RPMI7951 (cell line): ENCODE measurements at places on chromosomes 2 and 18.

GRCh38 chr2:240459401-240460252 lies 24.2 kb downstream of the GPC1 start:
- DNase-seq = no peak

GRCh38 chr2:168602846-168603401 lies 146.9 kb downstream of the CERS6 start:
- DNase-seq = no peak

GRCh38 chr2:48129293-48129950 lies 223.1 kb upstream of the FBXO11 start:
- DNase-seq = peak; percentile 18

GRCh38 chr2:115584507-115584906 lies 1142.1 kb downstream of the DPP10 start:
- DNase-seq = no peak

DNA sequence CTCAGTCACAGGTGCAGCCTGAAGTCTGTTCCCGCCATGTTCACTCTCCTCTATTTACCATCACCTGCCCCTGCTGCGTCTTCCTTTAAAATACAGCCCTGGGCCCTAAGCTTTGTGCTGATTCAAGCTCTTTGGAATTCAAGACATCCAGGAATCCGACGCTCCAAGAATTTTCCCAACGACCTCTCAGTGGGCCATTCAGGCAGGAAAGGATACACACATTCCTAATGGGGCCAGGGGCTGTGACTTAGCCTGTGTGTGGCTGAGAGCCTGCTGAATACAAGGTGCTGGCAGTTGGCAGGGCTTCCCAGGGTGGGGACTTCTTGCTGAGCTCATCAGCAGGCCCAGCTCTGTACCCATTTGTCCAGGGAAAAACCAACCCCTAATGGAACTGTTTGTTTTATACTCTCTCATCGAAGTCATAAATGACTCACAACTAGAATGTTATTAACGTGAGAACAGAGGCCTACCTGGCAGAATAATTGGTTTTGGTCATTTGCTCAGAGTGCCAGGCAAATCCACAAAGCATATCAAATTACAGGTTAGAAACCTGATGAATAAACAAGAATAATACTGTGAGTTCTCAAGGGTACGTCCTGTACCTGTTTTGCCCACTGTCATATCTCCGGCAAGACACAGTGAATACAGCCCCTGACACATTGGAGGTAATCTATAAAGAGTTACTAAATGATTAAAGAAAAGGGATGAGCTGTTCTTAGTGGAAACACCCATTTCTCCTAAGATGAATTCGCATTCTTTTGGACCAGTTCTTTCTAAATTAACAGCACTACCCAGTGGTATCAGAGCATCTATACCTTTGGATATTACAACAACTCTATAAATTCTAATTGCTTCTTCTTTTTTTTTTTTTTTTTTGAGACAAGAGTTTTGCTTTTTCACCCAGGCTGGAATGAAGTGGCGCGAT lies 12.6 kb upstream of the KCMF1 start:
- DNase-seq = peak; percentile 84

GRCh38 chr2:202815548-202816360 lies 55.8 kb downstream of the ICA1L start:
- DNase-seq = peak; percentile 13

GRCh38 chr18:79640064-79640672 lies 39.4 kb upstream of the CTDP1 start:
- no peak for DNase-seq

DNA sequence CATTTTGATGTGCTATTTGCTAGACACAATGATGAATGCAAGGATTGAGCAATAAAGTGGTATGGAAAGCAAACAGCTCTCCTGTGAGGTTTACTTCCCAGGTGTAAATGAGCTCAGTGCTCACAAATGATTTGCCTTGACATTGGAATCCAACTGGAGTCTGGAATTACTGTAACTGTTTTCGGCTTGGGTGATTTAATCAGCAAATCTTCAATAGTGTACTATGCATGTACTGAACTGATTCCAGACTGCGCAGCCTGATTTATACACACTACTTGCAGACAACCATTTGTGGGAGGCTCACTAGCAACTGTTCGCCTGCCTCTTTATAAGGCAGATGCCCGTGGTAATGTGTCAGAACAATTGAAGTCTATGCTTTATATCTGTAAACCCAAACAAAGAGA lies 27.9 kb upstream of the SOX11 start:
- DNase-seq = no peak

DNA sequence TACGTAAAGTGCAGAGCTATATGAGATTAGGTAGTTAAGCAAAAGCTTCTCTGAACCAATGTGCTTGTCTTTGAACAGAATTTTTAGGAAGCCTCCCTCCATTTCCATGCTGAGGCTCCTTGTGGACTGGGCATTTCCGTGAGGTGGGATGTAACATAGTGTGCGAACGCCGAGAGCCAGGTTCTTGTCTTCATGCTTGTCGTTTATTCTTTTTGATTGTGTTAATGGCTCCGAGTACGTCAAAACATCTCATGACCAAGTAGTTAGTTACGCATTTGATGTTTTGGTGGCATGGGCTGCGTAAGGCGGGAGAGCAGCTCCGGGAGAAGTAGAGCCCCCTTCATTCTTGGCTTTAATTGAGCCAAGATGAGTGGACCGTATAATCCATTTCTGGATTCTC lies 32.9 kb downstream of the DGKD start:
- DNase-seq = no peak

GRCh38 chr2:69279931-69280681 lies 106.9 kb downstream of the GFPT1 start:
- no peak for DNase-seq

DNA sequence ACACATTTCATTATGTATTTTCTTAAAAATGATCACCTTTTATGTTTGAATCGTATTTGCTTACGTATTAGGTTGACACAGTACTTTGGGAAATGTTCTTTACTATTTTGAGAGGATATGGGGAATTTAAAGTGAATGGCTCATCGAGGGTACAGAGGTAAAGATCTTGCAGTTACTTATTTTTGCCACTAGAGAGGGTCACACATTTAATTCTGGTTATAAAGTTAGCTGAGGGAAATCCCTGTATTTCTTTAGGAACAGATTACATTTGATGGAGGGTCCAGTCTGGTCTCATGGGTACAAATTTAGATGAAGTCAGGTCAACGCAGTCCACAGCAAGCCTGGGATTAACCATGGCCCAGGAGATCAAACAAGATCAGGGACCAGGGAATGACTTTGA lies 24.5 kb downstream of the DYNC2LI1 start:
- DNase-seq = no peak

DNA sequence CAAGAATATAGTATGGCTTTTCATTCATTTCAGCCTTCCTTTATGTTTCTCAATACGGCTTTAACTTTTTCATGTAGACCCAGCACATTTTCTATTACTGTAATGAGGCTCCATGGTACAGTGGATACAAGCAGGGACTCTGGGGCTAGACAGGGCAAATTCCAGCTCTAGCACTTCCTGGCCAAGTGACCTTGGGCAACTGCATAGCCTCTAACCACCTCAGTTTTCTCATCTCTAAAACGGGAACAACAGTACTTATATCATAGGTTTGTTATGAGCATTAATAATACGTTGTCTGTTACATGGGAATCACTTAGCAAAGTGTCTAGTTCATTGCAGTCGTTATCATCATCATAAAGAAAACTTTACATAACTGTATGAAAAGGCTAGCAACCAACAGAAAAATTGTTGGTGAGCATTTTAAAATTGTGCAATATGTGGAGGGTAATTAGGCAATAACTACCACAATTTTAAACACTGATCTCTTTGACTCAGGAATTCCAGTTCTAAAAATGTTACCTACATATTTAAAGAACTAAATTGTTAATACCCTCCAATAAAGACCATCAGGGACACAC lies 13.7 kb upstream of the RMDN2 start:
- no peak for DNase-seq

- no peak for DNase-seq
Measured at GRCh38 chr2:197078535-197078934, 152.0 kb upstream of the PGAP1 start.

DNA sequence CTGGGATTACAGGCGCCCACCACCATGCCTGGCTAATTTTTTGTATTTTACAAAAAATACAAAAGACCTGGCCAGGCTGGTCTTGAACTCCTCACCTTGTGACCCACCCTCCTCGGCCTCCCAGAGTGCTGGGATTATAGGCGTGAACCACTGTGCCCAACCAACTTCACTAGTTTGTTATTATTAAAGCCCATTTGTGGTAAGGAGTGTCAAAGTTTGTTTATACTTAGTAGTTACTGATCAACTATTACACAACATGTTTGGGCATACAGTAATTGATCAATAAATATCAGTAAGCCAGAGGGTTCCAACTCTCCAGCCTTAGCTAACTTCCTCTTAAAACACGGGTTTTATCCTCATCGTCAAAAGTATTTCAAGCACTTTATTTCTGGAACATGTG lies 67.5 kb upstream of the ZNG1B start:
- no peak for DNase-seq

- no peak for DNase-seq
Measured at GRCh38 chr2:241200822-241201395, 12.4 kb downstream of the ANO7 start.

- DNase-seq = no peak
Measured at GRCh38 chr2:111909079-111909478, 10.7 kb downstream of the MERTK start.

GRCh38 chr2:38390947-38391346 lies 13.9 kb upstream of the ATL2 start:
- DNase-seq = no peak

DNA sequence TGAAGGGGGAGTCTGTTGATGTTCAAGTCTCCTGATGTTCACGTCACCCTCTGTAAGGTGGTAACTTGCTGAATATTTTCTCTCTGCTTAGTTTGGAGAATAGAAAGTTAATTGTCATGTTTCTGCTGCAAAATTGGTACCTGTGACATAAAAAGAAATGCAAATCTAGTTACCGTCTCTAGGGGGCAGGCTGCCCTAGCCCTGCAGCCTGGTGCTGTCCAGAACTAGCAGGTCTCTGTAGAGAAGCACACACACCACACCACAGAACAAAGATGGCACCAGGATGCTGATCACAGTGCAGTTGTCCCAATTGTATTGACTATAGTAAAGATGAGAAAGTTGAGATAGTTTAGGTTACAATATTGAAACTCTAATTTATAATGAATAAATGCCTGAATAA lies 47.0 kb downstream of the SLC9A4 start:
- DNase-seq = peak; percentile 36

DNA sequence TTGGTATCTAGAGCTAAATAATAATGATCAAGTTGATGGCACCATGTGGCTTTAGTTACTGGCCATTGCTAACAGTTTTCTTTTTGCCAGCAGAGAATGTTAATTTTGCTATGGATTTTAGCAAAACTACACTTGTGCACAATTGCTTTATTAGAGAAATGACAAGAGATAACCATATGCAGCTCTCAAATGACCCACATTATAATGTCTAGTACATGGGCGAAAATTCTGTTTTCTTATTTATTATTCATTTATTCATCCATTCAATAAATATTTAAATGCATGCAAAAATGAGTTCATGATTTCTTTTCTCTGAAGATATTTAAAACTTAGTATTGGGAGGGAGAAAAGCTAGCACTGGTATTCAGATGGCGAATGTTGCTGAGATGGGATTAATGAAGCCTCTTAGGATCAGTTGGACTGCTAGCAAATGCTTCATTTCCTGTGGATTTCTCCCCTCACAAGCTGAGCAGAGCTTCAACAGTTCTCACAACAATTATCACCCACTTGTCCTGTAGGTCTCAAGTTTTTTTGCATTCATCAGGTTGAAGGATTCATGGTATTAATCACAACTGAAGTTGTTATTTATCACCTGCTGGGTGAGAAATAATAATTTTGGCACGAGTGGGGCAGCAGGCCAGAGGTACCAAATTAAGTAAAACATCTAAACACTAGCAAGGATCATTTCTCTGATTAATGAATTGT lies 95.2 kb downstream of the MTX2 start:
- DNase-seq = no peak

GRCh38 chr18:79250301-79250981 lies 145.3 kb upstream of the NFATC1 start:
- DNase-seq = no peak

DNA sequence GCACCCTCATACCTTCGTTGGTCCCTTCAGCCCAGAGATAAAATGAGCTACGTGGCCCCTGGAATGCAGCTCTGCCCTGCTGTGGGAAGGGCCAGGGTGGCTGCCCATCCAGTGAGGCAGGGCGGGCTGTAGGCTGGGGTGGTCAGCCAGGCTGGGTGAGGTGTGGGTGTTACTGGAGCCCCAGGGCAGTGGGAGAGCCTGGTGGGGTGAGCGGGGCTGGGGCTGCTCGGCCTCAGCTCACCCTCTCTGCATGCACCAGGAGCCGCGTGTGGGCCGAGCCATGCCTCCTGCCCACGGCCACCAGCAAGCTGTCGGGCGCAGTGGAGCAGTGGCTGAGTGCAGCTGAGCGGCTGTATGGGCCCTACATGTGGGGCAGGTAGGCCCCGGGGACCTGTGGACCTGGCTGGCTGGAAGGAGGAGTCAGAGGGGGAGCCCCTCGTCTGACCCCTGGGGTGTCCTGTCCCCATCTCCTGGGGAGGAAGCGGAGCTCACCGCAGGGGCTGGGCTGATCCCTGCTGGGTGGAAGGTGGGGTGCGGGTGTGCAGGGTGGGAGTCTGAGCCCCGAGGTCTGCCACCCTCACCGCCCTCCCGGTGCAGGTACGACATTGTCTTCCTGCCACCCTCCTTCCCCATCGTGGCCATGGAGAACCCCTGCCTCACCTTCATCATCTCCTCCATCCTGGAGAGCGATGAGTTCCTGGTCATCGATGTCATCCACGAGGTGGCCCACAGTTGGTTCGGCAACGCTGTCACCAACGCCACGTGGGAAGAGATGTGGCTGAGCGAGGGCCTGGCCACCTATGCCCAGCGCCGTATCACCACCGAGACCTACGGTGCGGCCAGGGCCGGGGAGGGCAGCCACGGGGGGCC lies 5.5 kb downstream of the RNPEPL1 start:
- DNase-seq = no peak
